Stimulated activated naive CD8-positive, alpha-beta T cell treated with anti-CD3 and anti-CD28 coated beads, Interleukin-15, amount 100 ng/mL, for 72 hours (primary cell): ENCODE measurements at places on chromosomes 1 and 21.

GRCh38 chr1:80413969-80414368 is 1386.8 kb upstream of the ADGRL2 start:
- DNase-seq: no peak

DNA sequence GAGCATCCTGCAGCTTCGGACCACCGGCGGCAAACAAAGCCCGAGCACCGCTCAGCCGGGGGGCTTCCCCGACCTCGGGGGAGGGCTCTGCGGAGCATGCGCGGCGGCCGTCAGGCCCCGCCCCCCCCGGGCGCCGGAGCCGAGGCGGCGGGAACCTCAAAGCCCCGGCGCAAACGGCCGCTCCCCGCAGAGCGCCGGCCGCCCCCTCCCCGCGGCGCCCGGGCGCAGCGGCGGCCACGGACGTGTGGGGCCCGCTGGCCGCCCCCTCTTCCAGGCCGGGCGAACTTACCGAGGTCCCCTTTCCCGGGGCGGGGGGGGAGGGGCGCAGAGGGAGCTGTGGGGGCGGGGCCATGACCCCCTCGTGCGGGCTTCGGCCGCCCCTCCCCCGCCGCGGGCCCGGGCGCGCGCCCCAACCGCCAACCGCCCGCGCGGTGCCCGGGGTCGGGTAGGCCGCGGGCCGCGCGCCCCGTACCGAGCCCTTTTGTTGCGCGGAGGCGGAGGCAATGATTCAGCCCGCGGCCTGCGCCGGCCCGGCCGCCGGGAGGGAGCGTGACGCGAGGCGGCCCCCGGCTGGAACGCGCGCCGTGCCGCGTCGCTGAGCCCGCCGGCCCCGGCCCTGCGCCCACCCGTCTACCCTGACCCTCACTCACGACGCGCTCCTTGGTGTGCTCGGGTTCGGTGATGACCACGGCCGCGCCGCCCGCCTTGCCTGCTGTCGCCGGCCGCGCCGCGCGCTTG is 1.7 kb downstream of the RCC2 start:
- peak; percentile 70 for DNase-seq

DNA sequence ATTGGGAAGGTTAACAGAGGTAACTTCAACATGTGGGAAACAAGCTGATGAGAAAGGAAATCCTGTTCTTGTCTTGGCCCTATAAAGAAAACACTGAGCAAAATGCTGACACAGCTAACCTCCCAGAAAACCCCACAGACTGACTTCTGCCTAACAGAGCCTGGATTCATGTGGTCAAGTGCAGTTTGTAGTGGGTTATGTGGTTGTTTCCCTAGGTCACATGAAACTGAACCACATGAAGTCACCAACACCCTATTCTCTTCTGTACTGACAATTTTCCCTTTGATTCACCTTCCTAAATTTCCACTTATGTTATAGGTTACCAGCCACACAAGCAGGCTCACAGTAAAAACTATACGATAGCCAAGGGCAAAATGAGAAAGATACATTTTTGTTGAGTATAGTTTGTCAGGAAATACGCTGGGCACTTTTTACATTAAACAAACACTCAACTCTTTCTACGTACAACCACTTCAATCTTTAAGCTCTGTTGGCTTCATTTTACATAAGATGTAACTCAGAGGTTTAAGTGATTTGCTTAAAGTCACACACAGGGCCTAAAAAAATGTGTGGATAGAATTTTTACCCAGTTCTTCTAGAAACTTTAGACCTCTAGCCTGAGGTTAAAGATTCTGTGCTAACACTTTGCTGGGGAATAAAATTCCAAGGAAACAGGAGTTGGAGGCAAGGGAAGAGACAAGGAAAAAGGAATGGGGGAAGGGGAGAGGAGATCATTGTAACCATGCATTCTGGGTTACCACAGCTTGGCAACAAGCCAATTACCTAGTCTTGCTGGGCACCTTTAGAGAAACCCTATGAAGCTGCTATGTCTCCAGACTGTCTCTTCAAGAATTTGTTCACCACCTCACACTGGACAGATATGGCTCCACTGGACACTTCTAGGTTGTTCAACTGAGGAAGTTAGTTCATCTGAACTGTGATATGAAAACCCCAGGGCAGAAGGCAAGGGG is 601.6 kb upstream of the USP24 start:
- DNase-seq: no peak

GRCh38 chr21:41367945-41368734 is 6.3 kb downstream of the MX2 start:
- DNase-seq: no peak

DNA sequence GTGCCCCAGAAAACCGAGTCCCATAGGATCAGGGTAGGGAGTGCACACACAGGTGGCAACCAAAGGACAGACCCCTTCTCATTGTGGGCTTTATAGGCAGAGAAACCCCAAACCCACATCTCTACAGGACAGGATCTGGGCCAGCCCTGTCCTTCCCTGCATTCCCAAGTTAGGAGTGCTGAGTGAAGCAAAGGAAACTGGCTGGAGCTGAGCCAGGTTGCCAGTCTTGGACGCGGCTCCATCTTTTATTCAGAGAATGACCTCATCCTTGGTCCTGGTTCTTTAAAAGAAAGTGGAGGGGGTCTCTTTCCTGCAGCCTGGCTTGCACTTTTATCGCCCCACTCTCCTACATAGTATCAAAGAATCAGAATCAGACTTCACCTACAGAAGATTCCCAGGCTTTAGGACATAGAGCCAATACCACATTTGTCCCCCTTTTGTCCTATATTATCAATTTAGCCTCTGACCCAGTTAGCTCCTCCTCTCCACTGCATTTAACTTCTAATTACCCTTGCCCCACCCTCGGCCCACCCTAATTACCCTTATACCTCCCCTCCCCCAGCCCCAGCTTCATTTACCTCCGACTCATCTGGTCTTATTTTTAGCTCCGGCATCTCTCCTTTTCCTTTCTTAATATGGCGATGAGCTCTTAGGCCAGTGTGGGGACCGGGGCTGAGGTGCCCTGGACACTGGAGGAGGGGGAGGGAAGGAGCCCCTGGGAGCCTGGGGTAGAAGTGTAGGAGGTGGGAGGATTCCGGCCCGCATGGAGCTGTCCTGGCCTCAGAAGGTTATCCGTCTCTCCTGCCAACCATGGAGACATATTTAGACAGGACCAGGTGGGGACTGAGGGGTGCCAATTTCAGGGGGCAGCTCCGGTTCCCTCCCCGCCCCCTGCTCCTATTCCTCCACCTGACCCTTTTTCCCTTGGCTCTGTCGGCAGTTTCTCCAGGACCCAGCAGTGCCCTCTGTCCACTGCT is at the start of gene CASQ1:
Gene CASQ1, plus strand, starts transcription at position 927 of the 977 bp plus-strand sequence. CDS start 177 bp downstream, outside the sequence.
- no peak for DNase-seq

GRCh38 chr1:56820755-56821461 is 1.7 kb upstream of the FYB2 start:
- DNase-seq: peak; percentile 70

GRCh38 chr1:171258943-171259342 is 10.6 kb downstream of the FMO1 start:
- DNase-seq: no peak

- no peak for DNase-seq
Observed at GRCh38 chr1:174158767-174159251, 511 bp upstream of the RABGAP1L start.

DNA sequence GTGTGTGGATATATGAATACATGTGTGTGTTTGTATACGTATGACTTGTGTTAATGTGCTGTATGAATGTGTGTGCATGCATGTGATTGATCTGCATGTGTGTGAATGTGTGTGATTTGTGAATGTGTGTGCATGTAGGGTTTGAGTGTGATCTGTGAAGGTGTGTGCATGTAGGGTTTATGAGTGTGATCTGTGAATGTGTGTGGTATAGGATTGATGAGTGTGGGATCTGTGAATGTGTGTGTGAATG is 88.2 kb downstream of the STUM start:
- DNase-seq: no peak

DNA sequence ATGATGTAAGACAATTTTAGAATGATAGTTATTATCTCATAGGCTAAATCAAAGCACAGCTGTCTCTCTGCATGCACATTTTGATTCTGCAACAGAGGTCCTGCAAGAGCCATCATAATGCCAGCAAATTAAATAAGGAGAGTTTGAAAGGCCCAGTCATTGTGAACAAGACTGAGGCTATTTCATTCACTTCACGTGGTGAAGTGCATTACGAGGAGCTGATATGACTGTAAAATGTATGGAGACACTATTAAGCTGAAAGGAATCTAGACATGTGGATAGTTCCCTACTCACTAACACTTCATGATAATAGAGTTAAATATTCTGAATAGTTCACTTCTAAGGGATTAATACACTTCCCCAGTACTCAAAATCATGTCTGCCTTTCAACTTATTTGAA is 299.0 kb downstream of the SMYD3 start:
- no peak for DNase-seq

- no peak for DNase-seq
Observed at GRCh38 chr1:3783651-3784474, 11.3 kb downstream of the SMIM1 start.

- DNase-seq: no peak
Observed at GRCh38 chr1:93576346-93576745, 105.3 kb downstream of the BCAR3 start.

- no peak for DNase-seq
Observed at GRCh38 chr1:39378377-39378776, 113.1 kb upstream of the BMP8A start.

GRCh38 chr1:66542811-66543767 is 9.1 kb downstream of the SGIP1 start:
- no peak for DNase-seq

GRCh38 chr1:240122639-240123613 is 31.2 kb downstream of the FMN2 start:
- DNase-seq: no peak

- DNase-seq: no peak
Observed at GRCh38 chr1:222357252-222357651, 190.7 kb downstream of the HHIPL2 start.

DNA sequence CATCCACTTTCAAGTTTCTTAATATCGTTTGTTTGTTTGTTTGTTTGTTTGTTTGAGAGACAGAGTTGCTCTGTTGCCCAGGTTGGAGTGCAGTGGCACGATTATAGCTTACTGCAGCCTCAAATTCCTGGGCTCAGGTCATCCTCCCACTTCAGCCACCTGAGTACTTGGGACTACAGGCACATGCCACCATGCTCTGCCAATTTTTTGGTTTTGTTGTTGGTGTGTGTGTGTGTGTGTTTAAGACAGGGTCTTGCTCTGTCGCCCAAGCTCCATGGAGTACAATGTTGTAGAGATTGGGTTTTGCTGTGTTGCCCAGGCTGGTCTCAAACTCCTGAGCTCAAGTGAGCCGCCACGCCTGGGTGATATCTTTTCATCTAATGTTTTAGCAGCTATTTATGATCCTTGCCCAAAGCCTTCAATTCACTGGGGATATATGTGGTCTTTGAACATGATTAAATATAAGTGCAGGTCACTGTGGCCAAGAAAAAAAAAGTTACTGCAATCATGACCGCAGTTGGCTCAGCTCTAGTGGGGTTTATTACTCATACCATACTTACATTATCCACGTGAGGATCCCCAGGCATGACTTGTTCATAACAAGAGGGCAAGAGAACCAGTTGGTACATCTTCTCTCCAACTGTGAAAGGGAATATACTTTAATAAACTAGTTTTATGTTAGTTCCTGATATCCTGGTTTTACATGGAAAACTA is 8.0 kb downstream of the RRP1B start:
- DNase-seq: no peak

GRCh38 chr1:2961661-2962060 is 59.6 kb upstream of the ACTRT2 start:
- DNase-seq: no peak

DNA sequence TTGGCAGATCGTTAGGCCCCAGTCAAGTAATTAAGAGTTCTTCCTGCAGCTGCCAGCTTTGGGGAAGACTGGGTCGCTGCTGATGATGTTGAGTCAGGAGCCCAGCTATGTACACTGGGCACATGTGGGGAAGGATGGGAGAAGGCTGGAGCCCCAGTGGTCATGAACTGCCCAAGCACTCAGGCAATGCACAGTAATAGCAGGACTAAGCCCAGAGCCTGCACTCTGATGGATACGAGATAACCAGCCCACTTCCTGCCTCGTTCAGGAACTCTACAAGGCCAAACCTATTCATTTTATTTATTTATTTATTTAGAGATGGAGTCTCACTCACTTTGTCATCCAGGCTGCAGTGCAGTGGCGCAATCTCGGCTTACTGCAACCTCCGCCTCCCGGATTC is 81.1 kb upstream of the BTG3 start:
- DNase-seq: no peak

- DNase-seq: no peak
Observed at GRCh38 chr1:107538502-107538901, 397.7 kb downstream of the NTNG1 start.

GRCh38 chr1:23539698-23540266 is 8.7 kb upstream of the E2F2 start:
- DNase-seq: peak; percentile 95

DNA sequence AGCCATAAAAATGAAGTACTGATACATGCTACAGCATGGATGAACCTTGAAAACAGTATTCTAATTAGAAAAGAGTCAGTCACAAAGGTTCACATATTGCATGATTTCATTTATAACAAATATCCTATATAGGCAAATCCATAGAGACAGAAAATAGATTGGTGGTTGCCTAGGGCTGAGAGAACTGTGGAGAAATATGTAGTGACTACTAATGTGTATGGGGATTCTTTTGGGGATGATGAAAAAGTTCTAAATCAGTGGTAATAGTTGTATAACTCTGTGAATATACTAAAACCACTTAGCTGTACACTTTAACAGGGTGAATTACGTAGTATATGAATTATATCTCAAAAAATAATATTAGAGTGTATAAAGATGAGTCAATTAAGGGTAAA is 45.8 kb downstream of the RNF115 start:
- DNase-seq: no peak

- DNase-seq: no peak
Observed at GRCh38 chr21:36434144-36434543, 45.8 kb downstream of the CLDN14 start.

DNA sequence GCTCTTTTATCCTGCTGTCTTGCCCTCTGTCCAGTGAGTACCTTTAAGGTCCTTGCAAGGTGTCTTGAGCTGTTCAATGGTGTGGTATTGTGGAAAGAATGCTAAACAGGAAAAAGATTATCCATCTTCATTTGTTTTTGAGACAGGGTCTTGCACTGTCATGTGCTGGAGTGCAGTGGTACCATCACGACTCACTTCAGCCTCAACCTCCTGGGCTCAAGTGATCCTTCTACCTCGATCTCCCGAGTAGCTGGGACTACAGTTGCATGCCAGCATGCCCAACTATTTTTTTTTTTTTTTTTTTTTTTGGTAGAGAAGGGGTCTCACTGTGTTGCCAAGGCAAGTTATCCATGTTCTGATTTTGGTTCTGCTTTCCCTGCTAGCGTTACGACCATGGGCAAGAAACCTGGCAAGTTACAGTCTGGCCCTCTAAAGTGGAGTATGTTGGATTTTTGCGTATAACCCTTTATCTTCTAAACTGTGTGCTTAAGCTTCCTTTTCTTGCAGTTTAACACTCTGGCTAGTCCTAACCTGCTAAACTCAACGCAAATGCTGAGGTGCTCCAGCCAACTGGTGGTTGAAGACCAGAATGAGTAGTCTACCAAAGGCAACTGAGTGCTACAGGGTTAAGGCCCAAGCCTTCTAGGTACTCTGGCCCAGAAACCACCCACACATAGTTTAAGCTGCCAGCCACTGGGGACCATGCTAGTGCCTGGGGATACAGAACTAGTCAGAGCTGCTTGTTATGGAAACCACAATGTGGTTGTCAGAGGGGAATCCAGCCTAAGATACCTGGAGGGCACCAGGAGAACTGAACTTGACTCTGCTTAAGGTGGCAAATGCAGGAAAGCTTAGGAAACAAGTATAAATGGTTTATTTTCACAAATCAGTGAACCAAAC is 7.9 kb downstream of the RPL11 start:
- DNase-seq: no peak

- DNase-seq: no peak
Observed at GRCh38 chr1:118821801-118822200, 166.3 kb downstream of the TBX15 start.
